ENCODE measurements at places on chromosomes 1 and 21. TPM values are rescaled to one million over a fixed set of nuclear protein-coding genes. Genes with fewer than 3 reads are reported as not detected.

Gene SLC25A34
- total RNA-seq: 0.82 TPM

Gene SIM2
- not detected for total RNA-seq

Gene SLAMF9
- not detected for total RNA-seq

Gene FAM3B
- total RNA-seq: not detected

Gene GUCA2B
- total RNA-seq: not detected

Gene DMBX1
- total RNA-seq: 0.15 TPM

Gene PLD5
- total RNA-seq: not detected

Gene PTAFR
- 0.30 TPM for total RNA-seq

Gene RXFP4
- total RNA-seq: not detected

Gene PDE9A
- total RNA-seq: 2.0 TPM

Gene LCA5L
- not detected for total RNA-seq

Gene C1QC
- not detected for total RNA-seq

Gene CASZ1
- total RNA-seq: 8.8 TPM

Gene PPM1J
- total RNA-seq: 0.26 TPM

DNA sequence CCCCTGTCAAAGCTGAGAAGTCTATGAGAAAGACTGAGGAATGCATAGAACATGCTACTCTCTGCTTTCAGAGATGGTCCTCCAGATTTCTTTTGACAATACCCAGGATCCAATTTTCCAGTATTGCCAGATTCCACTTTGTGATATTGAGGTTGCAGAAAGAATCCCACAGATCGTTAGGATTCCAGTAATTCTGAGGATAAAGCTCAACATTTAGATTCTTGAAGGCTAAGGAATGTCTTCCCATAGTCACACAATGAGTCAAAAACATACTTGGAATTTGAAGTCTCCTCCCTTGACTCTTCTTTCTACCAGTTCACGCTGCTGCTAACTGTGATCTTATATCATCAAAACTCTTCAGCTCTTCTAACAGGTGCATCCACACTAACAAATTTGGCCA lies 57.1 kb downstream of the TNFSF18 start:
- no peaks in the 10 kb centered on the region for H3K4me1 ChIP-seq
- H3K36me3 ChIP-seq: no peaks in the 10 kb centered on the region
- H3K4me3 ChIP-seq: no peak overlapping the region
- no peak for DNase-seq
- H3K27ac ChIP-seq: no peak overlapping the region

DNA sequence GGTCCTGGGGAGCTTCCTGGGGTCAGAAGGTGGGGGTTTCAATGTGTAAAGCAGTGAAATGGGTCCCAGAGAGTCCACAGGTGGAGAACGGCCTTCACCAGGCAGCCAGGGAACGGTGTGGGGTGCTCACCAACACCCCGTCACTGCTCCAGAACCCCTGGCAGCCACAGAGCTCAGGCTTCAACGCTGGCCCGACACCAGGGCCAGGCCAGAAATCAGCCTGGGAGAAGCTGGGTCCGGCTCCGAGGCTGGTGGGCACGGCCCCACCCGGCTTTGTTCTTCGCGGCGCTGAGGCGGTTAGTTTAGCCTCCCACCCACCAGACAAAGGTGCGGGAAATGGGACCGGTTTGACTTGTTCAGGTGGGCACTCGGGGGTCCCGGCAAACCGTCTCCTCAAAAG lies 24.8 kb upstream of the C1orf159 start:
- no peak for DNase-seq
- no peak overlapping the region for H3K27ac ChIP-seq
- no peaks in the 10 kb centered on the region for H3K36me3 ChIP-seq
- H3K4me1 ChIP-seq: peaks cover 24% of the 10 kb centered on the region
- H3K4me3 ChIP-seq: no peak overlapping the region
- no peaks in the 10 kb centered on the region for H3K27me3 ChIP-seq

DNA sequence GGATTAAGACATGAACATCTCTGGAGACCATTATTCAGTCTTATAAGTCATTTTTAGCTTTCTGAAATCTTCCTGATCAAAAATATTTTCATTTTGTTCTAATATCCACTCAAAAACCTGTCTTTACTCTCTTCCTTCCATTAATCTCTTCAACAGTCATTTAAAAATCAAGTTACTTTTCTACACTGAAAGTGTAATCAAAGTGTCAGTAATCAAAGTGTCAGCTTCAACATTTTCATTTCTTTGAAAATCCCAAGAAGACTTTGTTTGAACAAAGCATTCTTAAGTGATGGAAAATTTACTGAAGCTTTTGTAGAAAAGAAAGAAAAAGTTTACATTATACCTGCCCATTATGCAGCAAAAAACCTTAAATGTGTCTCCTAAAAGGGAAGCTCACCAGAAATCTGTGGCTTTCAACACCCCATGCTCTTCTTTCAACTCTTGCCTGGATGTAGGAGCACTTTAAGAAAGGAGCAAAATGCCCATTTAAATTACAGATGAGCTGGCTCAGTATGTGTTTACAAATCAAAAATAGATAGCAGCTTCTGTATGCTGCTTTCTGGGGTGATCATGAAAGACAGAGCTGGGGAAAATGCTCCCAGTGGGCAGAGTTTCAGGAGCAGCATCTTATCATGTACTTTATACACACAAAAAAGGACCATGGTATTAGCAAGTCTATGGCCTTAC lies 260.8 kb upstream of the NCAM2 start:
- H3K4me1 ChIP-seq: no peaks in the 10 kb centered on the region
- DNase-seq: no peak
- H3K27ac ChIP-seq: no peak overlapping the region
- no peak overlapping the region for H3K4me3 ChIP-seq
- no peaks in the 10 kb centered on the region for H3K27me3 ChIP-seq

- peaks cover 29% of the 10 kb centered on the region for H3K36me3 ChIP-seq
- H3K4me1 ChIP-seq: peaks cover 46% of the 10 kb centered on the region
- H3K4me3 ChIP-seq: peak overlapping the region; percentile 88
- H3K27ac ChIP-seq: peak overlapping the region; percentile 73
These were observed 529 bp downstream of the EGLN1 start for GRCh38 chr1:231421546-231421970.

DNA sequence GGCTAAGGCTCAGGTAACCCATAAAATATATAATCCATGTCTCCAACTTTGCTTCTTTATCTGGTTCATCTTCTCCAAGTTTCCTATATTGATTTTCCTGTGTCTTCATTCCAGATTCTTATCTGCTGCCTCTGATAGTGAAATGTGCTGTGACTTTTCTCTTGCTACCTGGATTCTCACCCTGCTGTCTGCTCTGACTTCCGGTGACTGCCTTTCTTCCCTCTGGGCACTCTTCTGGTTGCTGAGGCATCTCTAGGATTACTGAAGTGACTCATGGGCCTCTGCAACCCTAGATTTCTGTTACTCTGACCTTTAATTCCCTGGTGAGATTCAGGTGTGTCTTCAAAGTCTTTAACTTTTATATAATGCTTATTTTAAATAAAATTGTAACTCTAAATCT lies 46.9 kb downstream of the GIPC2 start:
- no peaks in the 10 kb centered on the region for H3K4me1 ChIP-seq
- H3K27ac ChIP-seq: no peak overlapping the region
- DNase-seq: no peak
- H3K27me3 ChIP-seq: peaks cover 6% of the 10 kb centered on the region

- H3K27me3 ChIP-seq: no peaks in the 10 kb centered on the region
- H3K36me3 ChIP-seq: peaks cover 33% of the 10 kb centered on the region
- H3K4me3 ChIP-seq: peak overlapping the region; percentile 95
- H3K4me1 ChIP-seq: peaks cover 69% of the 10 kb centered on the region
These were observed 16.4 kb downstream of the RPS6KA1 start for GRCh38 chr1:26545969-26546323.

DNA sequence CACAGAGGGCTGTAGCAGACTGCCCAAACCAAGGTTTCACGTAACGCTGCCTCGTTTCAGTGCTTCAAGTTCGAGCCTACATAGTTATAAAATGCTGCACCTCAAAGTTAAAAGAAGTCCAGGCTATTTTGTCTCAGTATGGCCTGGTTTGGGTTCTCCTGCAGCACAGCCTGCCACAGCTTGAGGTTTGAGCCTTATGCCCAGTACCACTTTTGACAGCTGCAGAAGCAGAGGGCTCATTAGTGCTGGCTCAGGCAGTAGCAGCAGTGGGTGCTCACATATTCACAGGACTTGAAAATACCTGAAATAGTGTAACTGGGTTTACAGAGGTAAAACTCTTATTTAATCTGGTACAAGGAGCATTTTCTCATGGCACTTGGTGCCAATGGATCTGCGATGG lies 15.3 kb downstream of the SPATA46 start:
- H3K27me3 ChIP-seq: peaks cover 3% of the 10 kb centered on the region
- no peaks in the 10 kb centered on the region for H3K36me3 ChIP-seq
- no peak for DNase-seq
- no peak overlapping the region for H3K4me3 ChIP-seq
- H3K27ac ChIP-seq: no peak overlapping the region
- H3K4me1 ChIP-seq: no peaks in the 10 kb centered on the region

DNA sequence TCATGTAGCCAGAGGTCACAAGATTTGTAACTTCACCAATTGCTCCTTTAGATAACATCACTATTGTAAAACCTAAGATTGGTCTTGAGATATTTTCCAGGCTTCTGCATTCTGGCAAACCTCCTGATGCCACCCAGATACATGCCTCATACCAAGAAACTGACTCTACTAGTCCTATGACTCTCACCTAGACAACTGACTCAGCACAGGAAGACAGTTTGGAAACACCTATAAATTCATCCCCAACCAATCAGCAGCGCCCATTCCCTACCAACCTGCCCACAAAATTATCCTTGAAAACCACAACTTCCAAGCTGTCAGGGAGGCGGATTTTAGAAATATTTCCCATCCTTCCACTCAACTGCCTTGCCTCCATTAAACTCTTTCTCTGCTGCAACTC lies 2.6 kb downstream of the NME7 start:
- peak overlapping the region; percentile 4 for H3K4me3 ChIP-seq
- peaks cover 19% of the 10 kb centered on the region for H3K36me3 ChIP-seq
- peaks cover 25% of the 10 kb centered on the region for H3K4me1 ChIP-seq
- peak; percentile 45 for DNase-seq

GRCh38 chr1:54273092-54273794 lies 73.3 kb downstream of the MRPL37 start:
- H3K36me3 ChIP-seq: peaks cover 9% of the 10 kb centered on the region
- H3K27ac ChIP-seq: no peak overlapping the region
- no peak overlapping the region for H3K4me3 ChIP-seq
- DNase-seq: no peak

DNA sequence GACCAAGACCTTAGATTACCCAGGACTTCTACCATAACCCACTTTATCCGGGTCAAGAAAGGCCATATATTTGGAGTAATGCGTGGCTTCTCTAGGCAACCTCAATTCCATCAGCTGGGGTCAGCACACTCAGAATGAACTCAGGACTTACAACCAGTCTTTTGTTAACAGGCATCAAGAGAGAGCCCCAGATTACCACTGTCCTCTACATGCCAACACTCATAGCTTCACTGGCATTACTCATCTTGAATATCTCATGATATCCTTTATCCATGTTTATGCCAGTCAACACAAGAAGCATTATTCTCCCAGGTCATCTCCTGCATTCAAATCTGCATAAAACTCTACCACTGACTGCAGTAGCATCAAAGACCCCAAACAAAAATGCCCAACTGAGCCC lies 6.6 kb upstream of the FCGR2A start:
- peaks cover 44% of the 10 kb centered on the region for H3K27me3 ChIP-seq
- no peak overlapping the region for H3K4me3 ChIP-seq
- DNase-seq: no peak
- H3K4me1 ChIP-seq: peaks cover 13% of the 10 kb centered on the region
- no peak overlapping the region for H3K27ac ChIP-seq
- H3K36me3 ChIP-seq: no peaks in the 10 kb centered on the region

- H3K4me3 ChIP-seq: no peak overlapping the region
- H3K4me1 ChIP-seq: no peaks in the 10 kb centered on the region
- no peaks in the 10 kb centered on the region for H3K36me3 ChIP-seq
These were observed 557.2 kb downstream of the MATN1 start for GRCh38 chr1:30166174-30166573.

- no peak for DNase-seq
- H3K36me3 ChIP-seq: no peaks in the 10 kb centered on the region
- H3K27ac ChIP-seq: no peak overlapping the region
- peaks cover 31% of the 10 kb centered on the region for H3K27me3 ChIP-seq
- peaks cover 29% of the 10 kb centered on the region for H3K4me1 ChIP-seq
- H3K4me3 ChIP-seq: no peak overlapping the region
These were observed 74.3 kb upstream of the RAB4A start for GRCh38 chr1:229196404-229197264.

GRCh38 chr1:60564916-60565750 lies 491.6 kb upstream of the C1orf87 start:
- H3K27me3 ChIP-seq: no peaks in the 10 kb centered on the region
- no peak overlapping the region for H3K4me3 ChIP-seq
- H3K4me1 ChIP-seq: no peaks in the 10 kb centered on the region

DNA sequence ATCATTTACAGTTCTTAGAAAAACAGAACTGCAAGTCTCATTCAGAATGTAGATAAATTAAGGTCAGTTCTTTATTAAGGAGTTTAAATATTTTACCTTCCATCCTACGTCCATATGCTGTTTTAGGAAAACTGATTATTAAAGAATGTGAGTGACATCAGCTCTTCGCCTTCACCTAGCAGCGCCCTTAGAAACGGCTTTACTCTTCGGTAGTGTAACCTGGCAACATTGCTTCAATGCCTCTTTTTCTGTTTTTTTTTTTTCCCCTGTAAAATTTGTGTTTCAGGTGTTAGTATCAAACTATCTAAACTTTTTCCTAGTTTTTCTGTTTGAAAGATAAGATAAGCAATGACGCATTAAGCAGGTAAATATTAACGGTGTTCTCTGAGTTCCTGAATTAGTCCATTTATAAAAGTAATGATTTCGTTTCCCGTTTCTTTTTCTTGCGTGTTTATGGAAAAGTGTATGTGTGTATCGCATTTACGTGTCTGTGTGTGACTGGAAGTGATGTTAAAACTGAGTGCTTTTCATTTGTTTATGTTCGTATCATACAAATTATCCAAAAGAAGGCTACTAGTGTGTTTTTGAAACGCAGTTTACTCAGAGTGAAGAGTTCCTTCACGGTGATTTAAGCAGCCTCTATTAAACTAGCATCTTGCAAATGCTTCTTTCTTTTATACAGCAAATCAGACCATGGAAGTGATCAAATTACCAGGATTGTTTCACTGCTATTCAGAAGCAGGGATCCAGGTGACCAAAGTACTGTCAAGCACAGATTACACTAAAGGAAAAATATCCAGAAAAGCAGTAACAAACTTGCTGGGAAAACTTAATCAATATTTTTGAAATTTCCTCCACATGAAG lies 139.0 kb downstream of the SDCCAG8 start:
- H3K4me3 ChIP-seq: no peak overlapping the region
- H3K36me3 ChIP-seq: no peaks in the 10 kb centered on the region
- no peak for DNase-seq
- no peaks in the 10 kb centered on the region for H3K27me3 ChIP-seq

GRCh38 chr1:3707298-3707938 lies 44.8 kb upstream of the CCDC27 start:
- H3K4me3 ChIP-seq: no peak overlapping the region
- peaks cover 14% of the 10 kb centered on the region for H3K27me3 ChIP-seq
- H3K4me1 ChIP-seq: no peaks in the 10 kb centered on the region
- H3K27ac ChIP-seq: no peak overlapping the region
- no peak for DNase-seq
- no peaks in the 10 kb centered on the region for H3K36me3 ChIP-seq
